ENCODE measurements at places on chromosomes 1 and 21.

DNA sequence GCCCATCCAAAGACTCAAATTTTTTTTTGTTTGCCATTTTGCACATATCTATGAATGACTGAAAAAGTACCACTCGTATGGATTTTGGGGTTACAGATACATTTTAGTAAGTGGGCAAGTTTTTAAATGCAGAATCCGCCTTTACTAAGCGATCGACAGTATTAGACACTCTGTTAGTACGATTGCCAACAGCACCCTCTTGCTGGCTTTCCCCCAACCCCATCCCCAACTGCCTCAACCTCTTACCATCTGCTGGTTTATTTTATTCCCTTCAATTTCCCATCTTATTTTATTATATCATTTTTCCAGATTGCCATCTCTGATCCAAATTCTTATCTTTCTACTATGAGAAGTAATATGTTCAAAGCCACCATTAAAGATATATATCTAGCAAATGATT is 244.8 kb downstream of the LRRIQ3 start:
- DNase-seq = no peak

DNA sequence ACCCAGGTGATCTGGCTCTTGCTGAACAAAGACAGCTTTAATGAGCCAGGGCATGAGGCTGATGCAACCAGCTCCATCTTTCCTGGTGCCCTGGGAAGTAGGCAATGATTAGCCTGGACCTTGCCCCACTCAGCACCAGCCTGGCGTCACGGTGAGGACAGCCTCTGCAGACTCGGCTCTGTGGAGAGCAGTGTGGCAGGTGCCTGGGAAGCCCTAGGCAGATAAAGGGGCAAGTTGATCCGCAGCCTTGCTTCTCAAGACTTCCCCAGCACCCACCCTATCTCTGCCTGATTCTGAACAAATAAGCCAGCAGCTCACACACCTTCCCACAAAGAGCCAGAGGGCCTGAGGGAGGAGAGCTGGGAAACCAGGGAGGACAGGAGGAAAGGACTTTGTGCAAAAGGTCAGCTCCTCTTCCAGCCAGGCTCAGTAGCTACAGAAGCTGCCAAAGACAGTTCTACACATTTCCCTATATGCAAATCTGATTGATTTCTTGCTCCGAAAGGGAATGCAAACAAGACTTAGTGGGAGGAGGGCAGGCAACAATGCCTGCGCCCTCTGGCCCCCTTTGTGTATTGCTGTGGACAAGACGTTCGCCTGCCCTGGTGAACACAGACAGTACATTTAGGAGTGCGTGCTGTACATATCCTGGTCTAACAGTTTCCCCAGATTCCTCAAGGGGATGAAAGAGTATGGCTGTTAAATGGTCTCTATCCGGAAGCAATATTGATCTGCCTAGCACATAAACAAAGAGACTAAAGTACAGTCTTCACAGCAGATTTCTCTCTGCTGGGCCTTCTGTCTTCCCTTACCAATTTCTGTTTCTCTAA is 63.8 kb downstream of the BCAR3 start:
- DNase-seq = no peak

DNA sequence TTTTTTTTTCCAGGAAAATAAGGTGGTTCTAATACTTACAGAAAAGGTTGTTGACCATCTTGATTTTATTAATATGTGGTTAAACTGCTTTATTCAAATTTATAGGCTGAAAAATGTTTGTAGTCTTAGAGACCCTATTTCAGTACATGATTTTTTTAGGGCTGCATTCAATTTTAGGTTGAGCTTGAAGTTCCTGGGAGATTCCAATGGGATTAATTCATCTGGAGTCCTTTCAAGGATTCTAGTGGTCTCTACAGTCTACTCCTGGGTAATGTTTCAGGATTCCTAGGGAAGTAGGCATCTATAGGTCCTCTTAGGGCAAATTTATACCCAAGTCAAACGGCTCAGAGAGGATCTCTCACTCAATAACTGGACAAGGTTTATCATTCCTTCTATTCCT is 126.7 kb downstream of the HMCN1 start:
- no peak for DNase-seq

- DNase-seq = no peak
These were observed 61.8 kb upstream of the DISP3 start for GRCh38 chr1:11417162-11417561.

GRCh38 chr1:74468982-74469603 is 43.3 kb downstream of the LRRC53 start:
- no peak for DNase-seq

DNA sequence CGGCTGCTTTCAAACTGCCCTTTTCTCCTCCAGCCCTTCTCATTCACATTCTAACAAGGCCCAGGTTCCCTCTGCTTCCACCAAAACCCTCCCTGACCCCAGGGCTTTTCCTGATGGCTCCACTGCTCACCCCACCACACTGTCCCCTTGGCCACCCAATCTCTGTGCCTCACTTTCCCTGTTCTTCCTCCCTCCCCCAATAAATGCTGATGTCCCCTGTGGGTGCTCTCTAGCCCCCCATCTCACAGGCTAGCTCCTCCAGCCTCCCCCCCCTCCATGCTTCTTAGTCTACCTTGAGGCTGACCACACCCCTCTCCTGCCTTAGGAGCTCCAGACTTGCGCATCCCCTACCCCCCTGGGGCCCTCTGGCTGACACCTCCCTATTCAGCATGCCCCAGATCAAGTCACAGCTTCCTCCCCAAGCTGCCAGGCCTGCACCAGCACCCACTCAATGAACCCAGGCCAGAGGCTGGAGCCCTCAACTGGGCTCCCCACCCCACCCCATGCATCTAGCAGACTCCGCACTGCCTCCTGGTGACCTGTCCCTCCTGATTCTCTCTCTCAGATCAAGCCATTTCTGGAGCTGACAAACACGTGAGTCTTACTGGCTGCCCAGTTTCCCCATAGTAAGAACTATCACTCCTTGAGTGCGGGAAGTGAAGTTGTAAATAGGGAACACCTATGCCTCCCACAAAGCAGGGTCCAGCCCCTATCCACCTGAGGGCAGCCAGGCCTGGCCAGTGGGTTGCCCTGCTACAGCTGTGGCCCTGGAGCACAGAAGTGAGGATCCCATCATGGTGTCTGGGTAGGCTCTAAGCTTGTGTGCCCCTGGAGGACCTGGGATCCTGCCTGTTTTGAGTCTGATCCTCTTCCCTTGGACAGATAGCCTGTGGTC is 117.9 kb downstream of the DMRTB1 start:
- no peak for DNase-seq

GRCh38 chr21:23488245-23488644 is 2119.0 kb downstream of the MRPL39 start:
- DNase-seq = no peak

DNA sequence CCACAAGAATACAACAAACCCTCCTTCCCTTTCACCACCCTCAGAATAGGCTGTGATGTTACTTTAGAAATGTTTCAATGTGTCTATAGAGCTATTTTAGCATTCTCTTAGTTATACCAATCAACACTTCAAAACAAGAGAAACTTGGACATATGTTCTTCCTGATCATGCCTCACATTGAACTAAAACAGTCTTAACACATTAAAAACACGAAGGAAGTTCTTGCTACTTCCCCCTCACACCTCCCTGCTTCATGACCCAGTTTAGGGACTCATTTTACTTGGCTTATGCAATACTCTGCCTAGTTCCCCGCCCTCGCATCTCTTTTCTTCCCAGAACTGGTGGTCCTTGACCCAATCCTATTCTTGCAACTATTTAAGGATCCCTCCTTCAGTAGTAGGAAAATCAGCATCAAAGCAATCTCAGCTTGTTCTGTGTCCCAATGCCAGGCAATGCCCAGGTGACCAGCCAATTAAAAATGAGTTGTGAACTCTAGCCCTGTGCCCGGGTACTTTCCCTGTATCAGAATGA is 408.8 kb upstream of the BEND5 start:
- DNase-seq = no peak

- no peak for DNase-seq
These were observed 14.5 kb upstream of the CFHR4 start for GRCh38 chr1:196873385-196873784.

GRCh38 chr1:40385437-40386358 is 12.2 kb downstream of the SMAP2 start:
- DNase-seq = peak; percentile 73

DNA sequence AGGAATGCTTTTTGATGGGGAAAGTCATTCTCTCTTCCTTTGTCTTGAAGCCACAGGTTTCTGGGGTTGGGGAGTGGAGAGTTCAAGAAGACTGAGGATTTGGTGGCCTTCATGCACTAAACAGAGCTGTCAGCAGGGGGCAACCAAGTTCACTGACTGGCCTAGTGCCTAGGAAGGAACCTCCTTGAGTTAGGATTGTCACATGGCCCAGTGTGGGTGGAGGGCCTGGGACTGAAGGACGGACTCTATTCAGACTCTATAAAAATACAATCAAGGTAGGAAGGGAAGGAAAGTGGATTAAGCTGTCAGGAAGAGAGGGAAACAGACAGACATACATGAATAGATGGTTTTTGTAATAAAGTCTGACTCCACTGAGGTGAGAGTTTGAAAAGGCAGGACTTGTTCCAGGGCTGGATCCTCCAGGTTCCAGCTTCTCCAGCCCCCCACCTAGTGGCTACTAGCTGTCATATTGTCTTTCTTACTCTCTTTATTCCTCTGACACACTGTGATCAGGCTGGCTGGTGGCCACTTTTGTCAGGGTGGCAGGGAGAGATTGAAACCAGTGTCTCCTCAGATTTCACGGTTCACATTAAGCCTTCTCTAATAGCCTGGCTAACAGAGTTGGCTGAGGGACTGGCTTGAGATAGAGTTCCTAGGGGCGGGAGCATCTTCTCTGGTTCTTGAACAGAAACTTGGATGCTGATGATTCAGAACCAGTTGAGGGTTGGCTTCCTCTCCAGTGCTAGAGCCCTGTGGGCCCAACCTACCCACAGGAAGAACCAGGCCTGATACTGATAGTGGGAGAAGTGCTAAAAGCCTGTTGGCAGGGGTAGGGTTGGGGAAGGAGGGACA is 4.1 kb upstream of the SH3BGRL3 start:
- DNase-seq = peak; percentile 96

GRCh38 chr1:231028682-231029081 is 11.4 kb downstream of the FAM89A start:
- no peak for DNase-seq

DNA sequence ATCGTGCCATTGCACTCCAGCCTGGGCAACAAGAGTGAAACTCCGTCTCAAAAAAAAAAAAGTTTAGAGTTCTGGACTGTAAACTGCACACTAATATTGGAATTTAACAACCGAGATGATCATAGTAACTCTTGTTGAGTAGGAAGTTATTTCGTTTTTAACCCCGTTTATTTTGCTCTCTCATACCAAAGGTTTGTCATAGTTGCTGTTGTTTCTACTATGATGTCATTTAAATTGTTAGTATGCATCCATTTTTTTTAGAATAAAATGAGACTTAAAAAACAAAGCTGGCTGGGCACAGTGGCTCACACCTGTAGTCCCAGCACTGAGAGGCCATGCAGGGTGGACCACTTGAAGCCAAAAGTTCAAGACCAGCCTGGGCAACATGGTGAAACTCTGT is 49.3 kb downstream of the DOP1B start:
- DNase-seq = no peak

GRCh38 chr1:205226868-205227583 is 720 bp upstream of the TMCC2 start:
- DNase-seq = no peak

DNA sequence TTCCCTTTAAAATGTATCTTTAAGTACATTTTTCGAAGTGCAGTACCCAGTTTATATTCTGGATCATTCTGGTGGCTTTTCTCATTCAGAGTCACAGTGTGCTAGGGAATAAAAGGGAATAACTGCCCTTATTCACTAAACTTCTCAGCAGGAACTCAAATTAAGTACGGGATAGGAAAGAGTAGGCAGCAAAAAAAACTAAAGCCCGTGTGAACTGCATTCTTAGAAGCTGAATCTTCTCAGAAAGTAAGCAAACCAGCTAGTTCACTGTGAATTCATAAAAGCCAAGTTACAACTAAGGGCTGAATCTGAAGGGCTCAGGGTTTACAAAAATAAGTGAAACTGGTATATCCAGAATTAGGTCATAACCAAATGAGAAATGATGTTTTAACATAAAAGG is 22.0 kb downstream of the PRPF38A start:
- peak; percentile 17 for DNase-seq

DNA sequence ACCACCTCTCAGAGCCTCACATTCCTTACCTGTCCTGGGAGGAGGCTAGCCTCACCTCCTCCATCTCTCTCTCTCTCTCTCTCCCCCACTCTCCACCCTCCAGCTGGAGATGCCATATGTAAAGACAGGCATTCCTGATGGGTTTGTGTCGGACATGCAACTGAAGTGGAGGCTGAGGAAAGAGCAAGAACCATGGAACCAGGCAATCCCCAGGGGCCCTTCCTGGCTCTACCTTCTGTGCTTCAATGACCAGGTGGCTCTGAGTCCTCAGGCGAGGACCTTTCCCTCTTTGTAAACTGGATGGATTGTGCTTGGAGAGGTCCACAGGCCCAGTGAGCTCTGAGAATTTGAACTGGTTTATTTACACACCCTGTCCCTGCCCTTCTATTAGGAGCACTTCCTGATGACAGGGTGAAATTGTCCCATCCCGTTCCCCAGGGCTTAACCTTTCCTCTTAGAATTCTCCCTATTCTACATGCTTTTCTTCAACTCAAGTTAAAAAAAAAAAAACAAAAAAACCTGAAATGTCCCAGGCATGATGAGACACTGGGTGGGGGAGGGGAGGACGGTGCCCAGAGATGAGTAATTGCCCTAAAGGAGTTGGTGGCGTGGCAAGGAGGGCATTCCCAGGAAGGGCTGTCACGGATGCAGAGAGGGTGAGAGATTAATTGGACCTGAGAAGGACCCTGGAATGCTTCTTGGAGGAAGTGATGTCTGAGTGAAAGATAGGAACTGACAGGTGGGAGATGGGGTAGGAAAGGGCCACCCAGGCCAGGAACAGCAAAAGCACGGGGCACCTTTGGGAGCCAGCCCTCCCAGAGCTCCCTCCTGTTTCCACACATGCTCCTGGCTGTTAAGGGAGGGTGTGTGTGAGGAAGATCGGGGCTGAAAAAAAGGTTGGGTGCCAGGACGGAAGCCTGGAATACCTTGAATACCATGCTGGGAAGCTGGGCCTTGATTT is 50.2 kb upstream of the WASF2 start:
- no peak for DNase-seq

DNA sequence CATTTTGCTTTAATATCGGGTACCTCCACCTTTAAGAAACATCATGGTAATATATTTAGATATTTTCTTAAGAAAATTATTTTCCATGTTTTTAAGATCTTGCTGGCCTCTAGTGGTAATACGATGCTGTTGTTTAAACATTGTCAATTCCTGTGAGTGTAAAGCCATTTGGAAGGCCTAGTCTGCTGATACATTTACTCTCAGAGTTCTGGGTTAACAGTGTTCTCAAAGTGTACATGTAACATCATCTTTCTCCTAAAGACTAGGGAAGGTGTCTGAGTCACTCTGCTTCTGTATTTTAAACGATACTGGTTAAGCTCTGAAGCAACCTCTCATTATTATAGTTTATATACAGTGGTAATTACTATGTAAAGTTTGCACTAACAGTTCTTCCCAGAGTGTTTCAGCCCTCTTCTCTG is 189.1 kb downstream of the RASAL2 start:
- peak; percentile 63 for DNase-seq

Data from skeletal muscle cell (primary cell).